ENCODE measurements at places on chromosomes 3 and 15.

DNA sequence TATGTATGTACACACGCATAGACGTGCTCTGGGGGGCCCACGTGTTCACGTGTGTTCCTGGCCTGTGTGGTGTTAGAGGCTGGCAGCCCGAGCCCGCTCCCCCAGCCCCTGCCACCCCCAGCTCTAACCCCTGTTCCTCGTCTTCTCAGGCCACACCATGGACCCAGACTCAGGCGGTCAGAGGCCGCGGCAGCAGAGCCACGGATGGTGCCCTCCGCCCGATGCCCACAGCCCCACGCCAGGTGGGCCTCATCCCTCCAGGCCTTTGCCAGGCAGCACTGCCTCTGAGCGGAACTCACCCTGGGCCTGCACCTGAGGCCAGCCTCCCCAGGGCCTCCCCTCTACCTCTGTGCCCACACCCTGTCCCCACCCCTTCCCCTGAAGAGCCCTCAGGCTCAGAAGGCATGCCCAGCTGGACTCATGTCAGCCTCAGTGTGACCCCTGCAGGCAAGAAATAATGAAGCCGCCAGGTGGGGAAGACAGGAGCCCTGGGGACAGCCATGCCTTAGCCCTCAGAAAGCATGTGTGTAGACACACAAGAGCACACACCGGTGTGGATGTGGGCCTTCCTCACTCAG, 16.4 kb upstream of the GNAT1 start:
- DNase-seq = no peak

DNA sequence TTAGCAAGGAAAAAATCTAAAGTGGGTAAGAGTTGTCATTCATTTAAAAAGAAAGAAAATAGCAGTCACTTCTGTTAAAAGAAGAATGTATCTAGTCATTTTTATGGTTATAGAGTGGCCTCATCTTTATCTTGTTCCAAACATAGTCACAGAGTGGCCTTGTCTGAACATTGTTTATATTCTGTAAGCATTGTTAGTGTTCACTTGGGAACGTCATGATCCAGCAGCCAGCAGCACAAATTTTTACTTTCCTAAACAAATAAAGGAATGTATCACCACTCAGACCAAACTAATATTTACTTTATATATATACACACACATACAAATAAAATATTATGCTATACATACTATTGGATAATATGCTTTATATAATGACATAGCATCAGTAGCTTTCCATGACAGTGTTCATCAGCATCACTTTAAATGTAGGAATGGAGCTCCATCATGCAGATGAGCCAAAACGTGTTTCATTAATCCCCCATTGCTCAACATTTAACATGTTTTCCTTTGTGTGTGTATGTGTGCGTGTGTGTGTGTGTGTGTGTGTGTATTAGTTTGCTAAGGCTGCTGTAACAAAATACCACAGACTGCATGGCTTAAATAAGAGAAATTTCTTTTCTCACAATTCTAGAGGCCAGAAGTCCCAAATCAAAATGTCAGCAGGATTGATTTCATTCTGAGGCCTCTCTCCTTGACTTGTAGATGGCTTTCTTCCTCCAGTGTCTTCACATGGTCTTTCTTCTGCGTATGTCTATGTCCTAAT, 39.6 kb upstream of the GYG1 start:
- DNase-seq = no peak

DNA sequence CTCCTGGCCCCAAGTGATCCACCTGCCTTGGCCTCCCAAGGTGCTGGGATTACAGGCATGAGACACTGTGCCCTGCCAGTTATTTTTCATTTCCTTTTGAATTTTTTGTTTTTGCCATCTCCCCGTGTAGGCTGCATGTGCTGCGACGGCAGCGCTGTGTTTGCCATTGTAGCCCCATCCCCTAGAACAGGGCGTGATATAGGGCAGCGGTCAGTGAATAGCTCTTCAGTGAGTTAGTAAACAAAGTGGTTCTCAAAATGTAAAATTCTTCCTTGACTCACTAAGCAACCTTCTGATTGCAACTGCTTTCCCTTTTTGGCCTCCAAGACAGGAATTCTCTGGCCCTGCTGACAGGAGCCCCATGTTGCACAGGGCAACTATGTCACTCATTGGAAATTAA, 138.1 kb upstream of the CTDSPL start:
- no peak for DNase-seq

DNA sequence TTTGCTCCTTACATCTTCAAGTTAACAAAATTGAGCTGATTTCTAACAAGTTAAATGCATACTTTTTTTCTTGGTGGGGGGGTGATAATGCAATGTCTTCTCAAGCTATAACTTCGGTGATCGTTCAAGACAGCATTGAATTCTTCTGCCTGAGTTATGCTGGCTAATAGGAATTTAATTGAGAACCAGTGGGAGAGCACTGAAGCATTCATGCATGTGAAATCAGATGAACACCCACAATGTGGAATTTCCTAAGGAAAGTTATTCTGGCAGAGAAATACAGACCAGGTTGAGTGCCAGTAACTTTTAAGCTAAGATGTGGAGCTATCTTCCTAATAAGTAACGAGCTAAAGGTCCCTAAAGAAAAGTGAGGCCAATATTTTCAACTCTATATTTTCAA, 3.0 kb downstream of the SPATA16 start:
- DNase-seq = no peak

DNA sequence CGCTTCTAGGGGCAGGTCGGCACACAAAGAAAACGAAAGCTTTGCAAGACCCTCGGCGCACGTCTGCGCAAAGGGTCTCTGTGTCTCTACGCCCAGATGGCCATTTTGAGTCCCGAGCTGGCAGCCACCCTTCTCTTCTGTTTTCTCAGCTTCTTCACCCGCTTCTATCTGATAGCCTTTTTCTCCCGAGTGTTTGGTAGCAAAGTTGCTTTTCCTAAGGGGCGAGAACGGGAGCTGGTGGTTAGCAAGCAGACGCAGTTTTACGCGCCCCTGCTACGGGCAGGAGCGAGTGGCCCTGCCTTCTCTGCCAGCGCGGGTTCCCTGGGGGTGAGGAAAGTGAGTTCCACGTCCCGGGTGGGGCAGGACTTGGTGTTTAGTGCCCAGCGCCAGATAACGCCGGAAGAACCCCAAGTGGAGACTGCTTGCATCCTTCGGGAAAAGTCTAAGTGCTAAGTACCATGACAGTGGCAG, 2.9 kb upstream of the MKRN2 start:
- DNase-seq = no peak

GRCh38 chr3:101638261-101638745, 38.6 kb downstream of the ZBTB11 start:
- DNase-seq = no peak

DNA sequence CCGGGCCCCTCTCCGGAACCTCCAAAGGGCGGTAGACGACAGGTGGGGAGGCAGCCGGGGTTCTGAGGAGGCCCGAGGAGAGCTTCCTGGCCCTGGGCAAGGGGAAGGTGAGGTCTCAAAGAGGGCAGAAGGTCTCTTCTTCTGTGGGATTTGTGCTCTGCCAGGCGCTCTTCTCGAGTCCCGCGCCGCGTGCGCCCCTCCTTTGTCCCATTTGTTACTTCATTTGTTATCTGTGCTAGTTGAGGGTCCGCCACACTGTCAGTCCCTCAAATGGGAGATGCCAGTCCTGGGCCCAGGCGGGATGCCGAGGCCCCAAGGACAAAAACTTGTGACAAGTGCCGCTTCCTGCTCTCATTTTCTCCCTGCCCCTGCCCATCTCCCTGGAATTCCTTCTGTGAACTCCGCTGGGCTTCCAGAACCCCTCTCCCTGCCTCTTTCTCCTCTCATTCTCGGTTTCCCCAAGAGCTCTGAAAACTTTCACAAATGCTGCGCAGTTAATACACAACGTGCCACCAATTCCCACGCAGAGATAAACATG, 1.5 kb downstream of the ST8SIA2 start:
- DNase-seq = no peak

DNA sequence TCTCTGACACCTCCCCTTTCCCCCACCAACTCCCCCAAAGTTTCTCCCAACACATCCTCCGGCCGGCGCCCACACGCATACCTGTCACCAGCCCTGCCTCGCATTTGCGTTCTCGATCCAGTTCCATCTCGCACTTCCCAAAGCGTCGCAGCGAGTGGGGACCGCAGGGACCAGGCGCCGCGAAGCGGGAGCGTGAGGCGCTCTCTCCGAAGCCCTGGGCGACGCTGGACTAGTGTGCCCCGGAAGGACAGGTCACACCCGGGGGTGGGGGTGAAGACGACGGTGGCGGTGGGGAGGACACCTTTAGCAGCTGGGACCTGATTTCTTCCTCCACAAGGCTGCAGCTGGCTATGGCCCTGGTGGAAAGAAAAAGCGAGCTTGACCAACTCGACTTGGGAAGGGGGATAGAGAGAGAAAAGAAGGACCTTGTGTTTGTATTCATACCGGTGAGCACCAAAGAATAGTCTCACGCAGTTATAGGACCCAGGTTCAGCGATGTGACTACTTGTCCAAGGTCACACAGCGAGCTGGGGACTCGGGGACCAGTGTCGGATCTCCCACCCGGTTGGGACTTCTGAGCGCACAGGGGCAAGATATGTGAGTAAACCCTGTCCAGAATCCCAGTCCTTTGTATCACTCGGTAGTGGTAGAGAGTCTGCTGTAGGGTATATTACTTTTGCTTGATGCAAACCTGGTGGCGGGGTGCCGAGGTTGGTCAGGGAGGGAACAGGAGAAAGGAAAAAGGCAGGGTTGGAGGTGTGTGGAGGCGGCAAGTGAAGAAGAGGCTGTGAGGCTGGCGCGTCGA, 607 bp upstream of the GHSR start:
- no peak for DNase-seq

Data from CD4-positive, alpha-beta T cell treated with Interleukin-15 for 1 hour (primary cell).